ENCODE measurements at places on chromosomes 5 and 9.

- DNase-seq: no peak
Observed at GRCh38 chr9:3397766-3398165, 128.0 kb downstream of the RFX3 start.

- no peak for DNase-seq
Observed at GRCh38 chr5:179268966-179269693, 76.1 kb downstream of the ADAMTS2 start.

DNA sequence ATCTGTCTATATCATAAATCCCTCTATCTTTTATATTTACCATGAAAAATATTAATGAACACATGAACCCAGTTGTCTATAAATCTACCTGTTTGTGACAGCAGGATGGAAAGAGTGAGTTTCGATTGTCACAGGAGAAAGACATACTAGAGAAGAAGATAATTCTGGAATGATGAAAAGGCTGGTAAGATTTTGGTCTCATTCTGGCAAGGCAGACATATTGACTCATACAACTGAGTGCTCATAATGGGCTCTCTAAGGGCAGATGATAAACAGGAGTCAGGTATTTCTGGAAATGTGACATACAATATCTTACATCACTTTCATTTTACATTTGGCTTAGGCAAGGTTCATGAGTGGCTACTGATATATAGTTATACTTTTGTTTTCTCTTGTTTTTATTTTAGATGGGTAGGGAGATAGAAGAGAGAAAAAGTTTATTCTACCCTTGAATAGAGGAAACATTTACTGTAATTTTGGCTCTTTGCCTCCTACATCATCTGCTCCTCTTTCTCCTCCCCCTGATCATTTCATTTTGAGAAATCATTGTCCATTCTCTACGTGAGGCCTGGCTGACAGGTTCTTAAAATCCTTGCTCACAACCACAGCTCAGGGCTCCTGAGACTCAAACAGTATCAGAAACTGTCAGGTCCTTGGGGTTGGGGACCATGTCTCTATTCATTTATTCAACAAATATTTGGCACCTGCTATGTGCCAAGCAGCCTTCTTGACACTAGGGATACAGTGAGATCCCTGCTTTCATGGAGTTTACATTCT is 14.4 kb downstream of the ELOVL7 start:
- DNase-seq: no peak

DNA sequence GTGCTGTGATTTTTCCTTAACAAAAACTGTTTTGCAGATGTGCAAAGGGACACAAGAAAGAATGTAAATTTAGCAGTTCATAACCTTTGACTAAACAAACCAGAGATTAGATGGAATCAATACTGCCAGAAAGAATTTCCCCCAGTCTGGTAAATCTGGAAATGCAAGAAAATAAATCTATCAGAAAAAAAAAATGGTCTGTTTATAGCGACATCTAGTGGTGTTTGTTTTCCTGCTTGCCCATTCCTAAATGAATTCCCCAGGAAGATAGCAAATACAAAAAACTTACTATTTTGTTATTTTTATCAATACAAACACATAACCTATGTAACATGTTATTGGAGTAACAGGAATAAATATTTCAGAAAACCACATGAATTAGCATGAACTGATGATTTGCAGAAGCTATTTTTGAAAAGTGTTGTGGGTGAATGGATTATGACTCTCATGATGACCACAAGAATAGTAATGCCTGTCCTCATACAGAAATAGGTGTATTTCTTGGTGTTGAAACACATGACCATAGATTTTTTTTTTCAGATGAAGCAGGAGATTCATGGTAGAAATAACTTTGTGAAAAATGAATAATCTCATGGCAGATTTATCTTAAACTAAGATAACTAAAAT is 1703.8 kb downstream of the MAT2B start:
- no peak for DNase-seq

DNA sequence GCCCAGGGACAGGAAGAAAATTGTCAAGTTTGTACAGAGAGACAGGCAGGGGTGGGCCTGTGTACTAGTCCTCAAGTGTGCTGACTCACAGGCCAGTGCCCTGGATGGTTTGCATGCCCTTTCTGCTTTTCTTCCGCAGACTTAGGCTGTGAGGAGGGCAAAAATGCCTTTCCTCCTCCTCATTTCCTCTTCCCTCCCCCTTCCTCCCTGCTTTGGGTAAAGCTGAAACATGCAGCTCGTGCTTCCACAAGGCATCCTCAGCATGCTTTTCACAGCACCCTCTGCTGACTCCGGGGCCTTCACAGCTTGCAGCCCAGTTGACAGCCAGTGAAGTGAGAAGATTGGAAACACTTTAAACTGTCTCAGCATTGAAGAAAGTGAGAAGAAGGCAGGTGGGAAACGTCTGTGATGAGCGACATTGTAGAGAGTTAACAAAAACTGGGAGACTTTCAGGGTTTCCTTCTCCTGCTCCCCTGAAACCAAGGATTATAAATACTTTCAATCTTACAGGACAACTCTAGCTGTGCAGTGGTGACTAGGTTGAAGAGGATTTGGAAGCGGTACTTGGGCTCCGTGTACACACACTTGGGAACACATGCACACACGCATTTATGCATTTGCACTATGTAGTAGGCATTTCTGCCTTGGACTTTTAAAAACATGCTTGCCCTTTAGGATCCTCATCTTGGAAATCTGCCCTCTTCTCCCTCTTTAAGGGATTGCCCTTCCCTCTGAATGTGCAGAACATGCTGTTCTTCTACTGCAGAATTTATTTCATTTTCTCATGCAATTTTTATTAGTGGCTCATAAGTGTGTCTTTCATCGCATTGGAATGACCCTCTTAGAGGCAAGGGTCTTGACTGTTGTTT is 138.8 kb downstream of the GRIA1 start:
- DNase-seq: no peak
